ENCODE measurements at places on chromosomes 11 and 22.

DNA sequence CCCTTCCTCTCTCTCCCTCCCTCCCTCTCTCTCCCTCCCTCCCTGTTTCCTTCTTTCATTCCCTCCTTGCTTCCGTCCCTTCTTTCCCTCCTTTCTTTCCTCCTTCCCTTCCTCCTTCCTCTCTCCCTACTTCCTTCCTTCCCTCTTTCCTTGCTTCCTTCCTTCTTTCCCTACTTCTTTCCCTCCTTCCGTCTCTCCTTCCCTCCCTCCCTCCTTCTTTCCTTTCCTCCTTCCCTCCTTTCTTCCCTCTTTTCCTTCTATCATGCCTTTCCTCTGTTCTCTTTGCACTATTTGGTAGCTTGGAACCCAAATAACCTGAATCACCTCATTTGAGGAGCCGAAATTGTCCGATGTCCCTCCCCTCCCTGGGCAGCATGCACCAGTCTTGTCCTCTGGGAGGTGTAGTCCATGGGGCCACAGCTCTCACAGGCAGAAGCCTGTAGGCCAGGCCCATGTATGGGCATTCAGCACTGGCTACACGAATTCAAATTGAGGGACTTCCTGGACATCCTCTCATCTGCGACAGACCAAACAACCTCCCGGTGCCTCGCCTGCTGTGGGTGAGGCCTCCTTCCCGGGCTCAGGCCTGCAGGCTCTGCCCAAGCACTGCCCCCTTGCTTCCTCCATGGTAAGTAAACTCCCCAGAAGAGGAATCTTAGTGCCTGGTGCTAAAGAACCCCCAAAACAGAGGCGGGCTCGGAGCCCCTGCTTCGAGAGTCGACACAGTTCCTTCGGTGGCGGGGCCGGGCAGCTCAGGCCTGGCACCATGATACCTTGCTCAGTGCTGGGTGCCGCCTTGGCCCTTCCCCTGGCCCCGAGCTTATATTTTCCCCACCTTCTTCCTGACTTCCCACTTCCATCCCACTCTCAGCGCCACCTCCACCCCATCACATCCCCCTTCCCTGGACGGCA is 454.1 kb upstream of the CADM1 start:
- DNase-seq = no peak

DNA sequence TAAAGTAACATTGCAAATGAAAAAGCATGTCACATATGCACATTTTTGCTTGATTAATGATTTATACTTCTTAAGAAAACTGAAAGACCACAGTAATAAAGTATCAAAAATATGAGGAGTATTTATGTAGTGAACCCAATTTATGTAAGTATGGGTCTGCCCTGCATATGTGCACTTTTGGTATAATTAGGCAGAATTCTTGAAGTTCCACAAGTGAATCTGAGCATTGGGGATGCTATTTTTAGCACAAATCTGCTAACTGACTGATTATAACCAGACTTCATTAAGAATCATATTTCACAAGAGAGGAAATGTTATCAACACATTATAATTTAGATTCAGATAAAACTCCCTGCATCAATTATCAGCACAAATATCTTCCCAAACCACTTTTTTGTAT is 407.1 kb upstream of the LRRC4C start:
- DNase-seq = no peak

GRCh38 chr22:30291058-30291892 is 2.0 kb upstream of the CASTOR1 start:
- DNase-seq = no peak

- no peak for DNase-seq
Observed at GRCh38 chr11:99370549-99371216, 349.9 kb downstream of the CNTN5 start.

GRCh38 chr11:1938343-1939005 is 8.7 kb upstream of the MRPL23 start:
- peak; percentile 27 for DNase-seq

DNA sequence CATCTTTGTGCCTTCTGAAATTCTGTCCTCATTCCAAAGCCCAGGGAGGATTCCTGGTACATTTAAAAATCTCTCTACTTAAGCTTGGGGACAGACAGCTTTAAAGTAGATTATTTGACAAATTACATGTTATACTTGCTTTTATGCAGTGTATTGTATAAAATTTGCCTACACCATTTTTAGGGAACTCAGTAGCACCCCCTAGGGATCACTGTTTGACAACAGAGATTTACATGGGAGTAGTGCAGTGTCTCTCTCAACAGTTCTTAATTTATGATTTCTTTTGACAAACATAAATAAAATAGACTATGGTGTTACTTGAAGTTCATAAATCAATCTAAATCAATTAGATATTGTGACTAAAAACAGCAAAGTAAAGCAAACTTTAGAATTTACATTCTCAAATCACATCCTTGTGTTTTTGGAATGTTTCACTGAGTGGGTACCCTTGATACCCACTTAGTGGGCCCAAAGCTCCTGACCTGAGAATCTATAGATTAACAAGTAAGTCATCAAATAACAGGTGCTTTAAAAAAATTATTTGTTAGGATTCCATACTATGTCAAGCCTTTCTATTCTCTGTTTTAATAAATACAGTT is 428.8 kb downstream of the DYNC2H1 start:
- DNase-seq = no peak

GRCh38 chr22:43148581-43148980 is 2.8 kb upstream of the TSPO start:
- no peak for DNase-seq

DNA sequence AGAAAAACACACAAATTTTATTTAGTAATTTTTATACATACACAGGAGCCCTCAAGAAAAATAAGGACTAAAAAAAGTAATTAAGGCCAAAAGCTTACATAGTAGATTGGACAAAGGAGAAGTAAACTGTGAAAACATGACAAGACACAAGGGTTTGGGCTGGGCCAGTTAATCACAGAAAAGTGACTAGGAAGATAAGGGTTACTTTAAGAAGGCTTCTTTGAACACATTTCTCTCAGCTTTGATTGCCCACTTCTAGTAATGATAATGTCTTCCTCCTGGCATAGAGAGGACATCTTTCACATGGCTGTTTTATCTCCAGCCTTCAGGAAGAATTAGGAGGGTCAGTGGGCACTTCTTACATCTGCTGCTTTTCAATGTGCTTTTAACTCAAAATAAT is 3.4 kb downstream of the RNF141 start:
- DNase-seq = no peak

- no peak for DNase-seq
Observed at GRCh38 chr11:62416596-62416995, 2.2 kb upstream of the SCGB1A1 start.

All from activated CD4-positive, CD25-positive, alpha-beta regulatory T cell treated with anti-CD3 and anti-CD28 coated beads, Interleukin-2, amount 50 U/mL, for 72 hours (primary cell).